Effector memory CD4-positive, alpha-beta T cell (primary cell): ENCODE measurements at places on chromosomes 4 and X.

DNA sequence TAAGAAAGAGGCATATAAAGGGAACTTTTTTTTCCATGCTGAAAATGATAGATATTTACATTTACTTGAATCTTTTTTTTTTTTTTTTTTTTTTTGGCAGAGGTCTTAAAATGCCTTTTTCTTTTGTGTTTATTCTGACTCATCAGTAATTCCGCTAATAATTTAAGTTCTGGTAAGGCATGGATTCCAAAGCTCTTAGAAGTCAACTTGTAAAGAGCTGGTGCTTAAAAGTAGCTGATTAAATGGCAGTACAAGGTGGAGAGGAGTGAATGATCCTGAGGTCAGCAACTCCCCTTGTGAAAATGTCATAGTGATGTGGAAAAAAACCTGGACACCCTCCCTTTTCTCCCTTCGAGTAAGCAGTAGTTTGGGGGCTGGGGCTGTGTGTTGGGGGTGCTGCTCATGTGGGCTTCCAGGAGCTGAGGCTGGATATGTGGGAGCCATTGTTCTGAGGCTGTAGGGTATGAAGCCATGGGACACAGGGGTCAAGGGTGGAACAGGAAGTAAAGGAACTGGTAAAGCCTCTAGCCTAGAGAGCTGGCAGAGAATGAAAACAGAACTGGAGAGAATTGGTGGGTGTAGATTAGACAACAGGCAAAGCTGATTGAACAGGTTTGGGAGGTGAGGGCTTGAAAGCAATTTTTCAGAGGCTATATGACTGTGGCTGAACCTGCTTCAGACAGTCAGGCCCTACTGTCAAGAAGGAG is 41.0 kb upstream of the PITX2 start:
- DNase-seq: no peak

DNA sequence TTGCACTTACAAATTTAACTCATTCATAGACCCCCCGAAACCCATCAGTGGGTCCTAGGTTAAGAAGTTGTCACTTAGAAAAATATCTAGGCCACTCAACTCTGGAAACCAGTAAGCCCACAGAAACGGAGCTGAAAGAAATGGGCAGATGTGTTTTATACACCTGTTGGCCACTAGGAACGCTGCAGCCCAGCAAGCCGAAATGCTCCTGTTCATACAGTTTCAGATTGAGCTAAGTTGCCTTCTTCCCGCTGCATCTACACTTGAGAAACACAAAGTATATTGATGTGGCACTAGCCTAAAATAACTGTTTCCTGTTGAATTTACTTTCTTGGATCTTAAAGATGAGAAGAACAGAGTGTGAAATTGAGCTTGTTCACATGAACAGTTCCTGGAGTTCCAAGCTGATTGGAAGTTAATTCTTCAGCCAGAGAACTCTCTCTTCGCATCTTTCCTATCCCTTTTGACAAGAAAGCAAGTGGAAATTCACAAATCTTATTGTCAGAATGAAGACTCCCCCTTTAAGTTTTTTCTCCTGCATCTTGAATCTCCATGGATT is 174.1 kb downstream of the RBMX2 start:
- no peak for DNase-seq

GRCh38 chr4:129748991-129749390 is 653.0 kb downstream of the C4orf33 start:
- DNase-seq: no peak

DNA sequence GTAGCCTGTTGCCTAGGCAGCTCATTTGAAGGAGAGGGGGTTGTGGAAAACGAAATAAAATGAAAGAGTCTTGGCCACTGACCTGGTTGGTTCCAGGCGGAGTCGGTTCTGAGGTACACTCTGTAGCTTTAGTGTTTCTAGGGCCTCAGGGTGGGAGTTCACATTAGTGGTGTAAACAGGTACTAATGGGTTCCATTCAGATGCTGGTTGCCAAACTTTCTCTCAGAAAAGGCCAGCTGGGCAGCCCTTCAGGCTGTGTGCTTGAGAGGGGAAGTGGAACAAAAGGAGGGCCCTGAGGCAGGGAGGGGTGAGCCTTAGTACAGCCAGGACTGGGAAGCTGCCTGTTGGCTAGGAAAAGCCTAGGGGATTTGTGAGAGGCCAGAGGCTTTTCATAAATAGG is 24.8 kb downstream of the NHSL2 start:
- no peak for DNase-seq
